ENCODE measurements at places on chromosomes 5 and 9.

DNA sequence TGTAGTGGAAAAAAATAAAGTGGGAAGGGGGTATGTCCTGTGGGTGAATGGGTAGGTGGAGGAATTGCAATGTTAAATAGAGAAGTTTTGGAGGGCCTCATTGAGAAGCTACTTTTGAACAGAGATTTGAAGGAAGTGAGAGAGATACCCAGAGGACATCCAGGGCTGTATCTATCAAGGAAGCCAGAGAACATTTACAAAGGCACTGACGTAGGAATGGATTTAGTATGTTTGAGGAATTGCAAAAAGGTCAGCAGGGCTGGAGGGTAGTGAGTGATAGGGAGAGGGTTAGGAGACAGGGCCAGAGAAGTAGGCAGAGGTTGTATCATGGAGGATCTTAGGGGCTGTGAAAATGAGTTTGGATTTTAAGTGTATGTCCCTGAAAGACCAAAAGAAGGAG lies 13.9 kb downstream of the PTTG1 start:
- DNase-seq: no peak

- no peak for DNase-seq
Measured at GRCh38 chr5:146450002-146450401, 2.9 kb downstream of the TCERG1 start.

DNA sequence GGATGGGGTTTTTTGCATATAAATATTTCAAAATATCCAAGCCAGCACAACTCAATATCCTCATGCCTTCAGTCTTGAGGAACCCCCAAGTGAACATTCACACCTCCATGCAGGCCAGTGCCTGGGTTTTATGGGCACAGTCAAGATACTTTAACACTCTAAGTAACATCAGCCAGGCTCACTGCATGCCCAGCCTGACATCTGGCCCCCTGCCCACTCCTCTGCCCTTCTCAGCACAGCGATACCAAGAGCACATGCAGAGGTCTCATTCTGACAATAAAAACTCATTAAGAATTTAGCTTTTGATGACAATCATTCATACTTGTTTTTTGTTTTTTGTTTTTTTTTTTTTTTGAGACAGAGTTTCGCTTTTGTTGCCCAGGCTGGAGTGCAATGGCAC lies 250.0 kb downstream of the CWC27 start:
- no peak for DNase-seq

DNA sequence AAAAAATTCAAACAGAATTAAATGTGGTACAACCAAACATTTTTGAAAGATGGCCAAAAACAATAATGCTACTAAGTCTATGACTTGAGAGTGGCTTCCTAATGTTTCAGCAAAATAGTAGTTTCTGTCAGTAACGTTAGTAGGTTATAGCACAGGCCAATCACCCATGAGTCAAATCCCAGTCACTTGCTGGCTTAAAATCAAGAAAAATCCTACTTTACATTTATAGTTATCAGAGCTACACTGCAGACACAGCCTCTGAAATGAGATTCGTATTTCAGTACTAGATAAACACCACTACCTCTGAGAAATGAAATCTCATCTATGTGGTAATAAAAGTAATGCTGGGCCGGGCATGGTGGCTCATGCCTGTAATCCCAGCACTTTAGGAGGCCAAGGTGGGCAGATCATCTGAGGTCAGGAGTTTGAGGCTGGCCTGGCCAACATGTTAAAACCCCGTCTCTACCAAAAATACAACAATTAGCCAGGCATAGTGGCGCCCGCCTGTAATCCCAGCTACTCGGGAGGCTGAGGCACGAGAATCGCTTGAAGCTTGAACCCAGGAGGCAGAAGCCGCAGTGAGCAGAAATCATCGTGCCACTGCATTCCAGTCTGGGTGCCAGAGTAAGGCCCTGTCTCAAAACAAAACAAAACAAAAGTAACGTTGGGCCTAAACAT lies 6.1 kb downstream of the ZDHHC21 start:
- peak; percentile 91 for DNase-seq

- no peak for DNase-seq
Measured at GRCh38 chr5:27392716-27393115, 354.3 kb upstream of the CDH9 start.

- DNase-seq: no peak
Measured at GRCh38 chr5:5777013-5777412, 354.5 kb downstream of the ICE1 start.

DNA sequence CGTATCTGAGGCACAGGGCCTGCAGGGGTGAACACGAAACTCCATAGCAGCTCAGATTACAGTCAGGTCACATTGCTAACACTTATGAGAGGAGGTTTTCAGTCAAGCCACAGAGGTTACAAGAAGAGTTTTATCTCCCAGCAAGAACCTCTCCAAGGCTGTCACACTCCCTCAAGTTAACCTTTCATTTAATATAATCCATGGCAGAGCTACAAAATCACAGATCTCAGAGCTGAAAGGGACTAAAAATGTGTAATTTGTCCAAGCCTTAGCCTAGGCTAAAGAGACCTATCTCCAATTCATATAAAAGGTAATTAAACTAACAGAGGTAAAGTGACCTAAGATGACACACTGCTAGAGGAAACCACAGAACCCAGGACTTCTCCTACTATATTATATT lies 57.2 kb downstream of the MLANA start:
- no peak for DNase-seq

GRCh38 chr5:154031937-154032489 lies 6.7 kb downstream of the FAM114A2 start:
- no peak for DNase-seq

GRCh38 chr5:135839566-135839965 lies 5.1 kb downstream of the SLC25A48 start:
- no peak for DNase-seq
